ENCODE measurements at places on chromosomes 6 and 20.

DNA sequence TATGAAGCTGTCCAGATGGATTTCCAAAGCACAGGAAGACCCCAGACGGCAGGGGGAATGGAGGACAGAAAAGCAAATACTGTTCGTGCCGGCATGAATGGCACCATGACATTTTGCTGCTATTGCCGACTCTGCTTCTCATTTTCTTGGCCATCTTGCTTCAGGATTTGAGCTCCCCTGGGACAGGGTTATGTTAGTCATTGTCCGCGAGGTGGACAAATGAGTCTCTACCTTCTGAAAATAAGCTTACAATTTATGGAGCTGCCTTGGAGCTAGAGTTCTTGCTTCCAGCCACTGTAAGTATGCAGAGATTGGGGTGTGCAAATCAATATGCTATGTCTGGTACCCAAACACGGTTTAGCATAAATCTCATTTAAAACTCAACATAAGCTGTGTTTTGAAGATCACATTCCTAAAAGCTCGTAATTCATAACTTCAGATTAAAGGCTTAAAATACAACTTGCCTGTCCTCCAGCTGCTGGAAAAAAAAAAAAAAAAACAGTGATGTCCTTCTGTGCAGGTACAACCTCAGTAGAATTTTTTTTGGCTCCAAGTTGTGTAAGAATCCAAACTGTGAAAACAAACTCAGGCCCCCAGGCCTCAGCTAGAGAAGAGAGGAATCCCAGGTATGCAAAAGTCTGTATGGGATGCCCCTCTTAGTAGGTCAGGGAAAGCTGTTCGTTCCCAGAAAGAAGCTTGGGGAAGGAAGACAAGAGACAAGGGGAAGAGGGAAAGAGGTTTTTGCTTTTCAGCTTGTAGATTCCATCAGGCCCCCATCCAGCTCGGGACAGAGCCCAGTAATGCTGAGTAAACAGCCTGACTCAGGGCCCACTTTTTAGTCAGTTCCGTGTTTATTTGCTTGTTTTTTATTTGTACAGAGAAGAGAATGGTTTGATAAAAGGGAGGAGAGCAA lies 184.2 kb upstream of the FOXA2 start:
- DNase-seq, result no peak

- no peak for DNase-seq
Measured at GRCh38 chr6:138818496-138819194, 22.8 kb downstream of the ECT2L start.

DNA sequence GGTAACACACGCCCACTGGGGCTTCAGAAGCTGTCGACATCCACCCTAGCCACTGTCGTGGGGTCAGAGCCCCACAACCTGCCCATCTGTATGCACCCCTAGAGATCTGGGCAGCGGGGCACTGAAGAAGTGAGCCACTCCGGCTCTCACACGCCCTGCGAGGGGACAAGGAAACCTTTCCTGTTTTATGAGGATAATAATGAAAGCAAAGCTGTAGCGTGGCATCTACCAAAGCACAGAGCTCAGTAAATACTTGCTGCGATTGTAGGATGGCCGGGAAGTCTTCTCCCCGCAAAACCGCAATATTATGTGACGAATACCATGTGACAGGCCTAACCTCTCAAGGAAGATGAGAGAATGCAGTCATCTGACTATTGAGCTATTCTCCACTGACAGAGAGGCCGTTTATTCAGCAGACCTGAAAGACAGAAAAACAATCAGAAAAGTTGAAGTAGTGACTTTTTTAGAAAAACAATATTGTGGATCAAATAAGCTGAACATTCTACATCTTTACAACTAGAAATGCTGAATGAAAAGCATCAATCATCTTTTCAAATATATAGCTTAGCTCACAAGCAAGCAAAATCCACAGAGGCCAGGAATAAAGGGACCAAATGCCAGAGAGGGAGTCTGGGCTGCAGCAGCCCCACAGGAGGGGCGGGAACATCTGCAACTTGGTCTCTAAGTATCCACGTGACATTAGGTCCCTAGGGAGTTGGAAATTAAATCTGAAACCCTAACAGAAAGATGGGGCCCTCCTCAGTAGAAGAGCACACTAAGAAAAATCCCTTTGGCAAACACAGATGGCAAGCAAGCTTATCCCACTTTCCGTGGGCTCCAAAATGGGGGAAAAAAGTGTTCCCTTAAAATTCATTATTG lies 207.8 kb downstream of the TTLL2 start:
- DNase-seq, result no peak

DNA sequence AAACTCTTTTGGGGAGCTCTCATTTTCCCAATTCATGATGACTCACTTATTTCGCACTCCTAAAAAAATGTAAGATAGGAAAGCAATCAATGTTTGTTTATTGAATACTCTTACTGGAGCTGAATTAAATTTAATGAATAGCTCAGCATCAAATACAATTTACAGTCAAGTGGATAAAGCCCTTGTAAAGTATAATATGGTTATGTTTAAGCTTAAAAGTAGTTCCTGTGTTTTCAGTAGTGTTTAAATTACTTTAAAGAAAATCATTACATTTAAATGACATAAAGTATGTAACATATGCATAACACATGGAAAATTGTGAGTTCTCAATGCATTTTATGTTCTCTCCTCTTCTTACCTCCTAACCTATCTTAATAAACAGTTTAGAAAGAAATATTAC lies at the start of gene OR2B3:
Gene OR2B3, minus strand, starts transcription at position 101 of the 400 bp plus-strand sequence. Its CDS starts 65 bp downstream, at position 36.
- DNase-seq, result no peak

DNA sequence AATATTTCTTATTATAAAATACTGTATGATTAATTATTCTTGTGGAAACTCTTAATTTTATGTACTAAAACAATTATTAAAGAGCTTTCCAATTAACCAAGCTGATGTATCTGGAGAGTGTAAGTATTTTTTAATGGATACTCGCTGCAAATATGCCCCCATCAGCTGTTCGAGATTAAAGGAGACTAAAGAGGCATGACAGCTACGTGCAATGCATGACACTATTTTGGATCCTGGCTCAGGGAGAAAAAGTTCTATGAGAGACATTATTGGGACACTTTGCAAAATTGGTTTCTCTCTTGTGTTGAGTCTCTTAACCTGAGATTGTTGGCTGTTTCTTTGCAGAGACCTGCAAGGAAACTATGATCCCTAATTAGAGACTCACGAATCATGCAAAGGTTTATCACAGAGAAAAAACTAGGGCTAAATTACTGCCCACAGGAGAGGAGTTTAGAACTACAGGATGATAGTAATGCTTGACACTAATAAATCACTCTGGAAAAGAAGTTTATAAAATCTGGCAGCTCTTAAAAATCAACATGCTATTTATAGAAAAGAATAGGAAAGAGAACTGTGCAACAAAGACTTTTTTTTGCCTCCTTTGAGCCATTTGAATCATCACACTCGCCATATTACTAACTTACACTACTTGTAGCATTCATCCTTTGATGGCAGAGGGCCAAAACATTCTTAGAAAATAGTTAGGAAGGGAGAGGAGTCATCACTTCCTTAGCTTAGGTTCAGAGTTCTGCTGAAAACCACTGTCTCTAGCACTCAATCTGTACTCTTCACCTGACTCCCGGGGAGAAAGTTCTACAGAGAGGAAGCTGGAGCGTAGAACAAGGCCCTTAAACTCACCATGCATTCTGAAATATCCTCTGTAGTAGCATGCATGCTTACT lies 25.3 kb downstream of the NRN1 start:
- no peak for DNase-seq

- DNase-seq, result no peak
Measured at GRCh38 chr6:106547601-106548453, 81.5 kb downstream of the RTN4IP1 start.

GRCh38 chr6:25640891-25641290 lies 11.1 kb upstream of the SCGN start:
- no peak for DNase-seq

DNA sequence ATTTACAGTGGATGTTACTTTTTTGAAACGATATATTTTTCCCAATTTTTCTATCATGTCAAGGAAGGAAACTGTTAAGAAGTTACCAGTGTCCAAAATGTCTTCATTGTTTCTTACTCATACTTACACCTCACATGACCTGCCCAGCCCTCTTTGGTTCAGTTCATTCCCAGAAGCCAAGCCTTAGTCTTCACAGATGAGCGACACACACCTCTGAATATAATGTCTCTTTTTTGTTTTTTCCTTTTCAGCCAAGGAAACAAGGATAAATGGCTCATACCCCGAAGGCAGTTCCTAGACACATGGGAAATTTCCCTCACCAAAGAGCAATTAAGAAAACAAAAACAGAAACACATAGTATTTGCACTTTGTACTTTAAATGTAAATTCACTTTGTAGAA lies 225.2 kb downstream of the SMOC2 start:
- no peak for DNase-seq

- no peak for DNase-seq
Measured at GRCh38 chr20:51258582-51259165, 235.8 kb upstream of the KCNG1 start.

DNA sequence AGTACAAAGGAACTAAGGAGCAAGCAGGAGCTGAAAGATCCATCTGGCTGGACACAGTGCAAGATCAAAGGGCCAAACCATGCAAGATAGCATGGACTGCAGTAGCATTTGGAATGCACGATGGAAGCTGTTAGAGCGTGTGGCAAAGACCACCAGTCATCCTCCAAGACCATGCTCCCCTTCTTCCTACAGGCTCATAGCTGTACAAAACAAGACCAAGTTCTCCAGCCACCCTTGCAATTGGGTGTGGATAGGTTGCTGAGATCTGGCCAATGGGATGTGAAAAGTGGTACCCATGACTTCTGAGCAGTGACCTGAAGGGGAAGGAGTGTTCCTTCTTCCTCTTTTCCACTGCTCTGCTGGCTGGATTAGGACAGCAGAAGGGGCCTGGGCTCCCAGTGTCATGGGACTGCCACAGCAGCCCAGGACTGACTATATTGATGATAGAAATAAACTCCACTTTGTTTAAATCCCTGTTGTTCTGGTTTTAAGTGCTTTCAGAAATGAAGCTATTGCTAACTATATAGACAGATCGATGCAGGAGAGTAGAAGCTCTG lies 64.9 kb downstream of the SLC22A23 start:
- no peak for DNase-seq

DNA sequence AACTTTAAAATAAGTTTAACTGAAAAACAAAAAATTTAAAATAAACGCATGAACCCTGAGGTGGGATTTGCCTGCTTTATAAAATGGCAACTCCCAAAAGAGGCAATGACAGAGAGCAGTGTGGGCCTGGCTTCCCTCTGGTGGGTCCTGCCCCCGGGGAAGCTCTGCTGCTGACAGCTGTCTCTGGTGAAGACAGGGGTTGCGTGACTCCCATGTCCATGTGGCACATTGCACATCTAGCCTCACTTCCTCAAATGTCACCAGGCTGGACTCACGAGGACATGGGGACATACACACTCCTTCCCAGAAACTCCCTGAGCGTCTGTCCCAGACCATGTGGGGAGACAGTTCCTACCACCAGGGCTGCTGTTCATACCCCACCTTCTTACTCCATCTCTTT lies 66.2 kb downstream of the ABHD12 start:
- no peak for DNase-seq

DNA sequence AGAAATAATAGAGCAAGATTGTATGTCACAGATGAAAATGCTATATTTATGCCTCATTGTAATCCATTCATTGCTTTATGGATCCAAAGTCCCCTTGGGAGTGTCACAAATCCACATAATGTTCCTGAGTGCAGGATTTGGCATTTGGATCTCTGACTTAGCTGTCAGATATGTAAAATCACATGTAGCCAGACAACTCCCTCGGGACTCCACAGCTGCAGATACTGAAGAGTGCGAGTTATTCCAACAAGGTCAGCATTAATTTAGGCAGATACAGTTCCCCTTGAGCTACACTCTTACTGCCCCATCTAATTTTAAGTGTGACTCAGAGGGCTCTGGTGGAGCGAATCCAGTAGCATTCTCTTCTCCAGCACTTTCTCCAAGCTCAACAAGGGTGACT lies 433.2 kb downstream of the CD83 start:
- no peak for DNase-seq

- DNase-seq, result no peak
Measured at GRCh38 chr20:39259010-39259803, 297.1 kb downstream of the DHX35 start.

GRCh38 chr20:1463971-1464570 lies 2.6 kb downstream of the NSFL1C start:
- DNase-seq, result no peak

DNA sequence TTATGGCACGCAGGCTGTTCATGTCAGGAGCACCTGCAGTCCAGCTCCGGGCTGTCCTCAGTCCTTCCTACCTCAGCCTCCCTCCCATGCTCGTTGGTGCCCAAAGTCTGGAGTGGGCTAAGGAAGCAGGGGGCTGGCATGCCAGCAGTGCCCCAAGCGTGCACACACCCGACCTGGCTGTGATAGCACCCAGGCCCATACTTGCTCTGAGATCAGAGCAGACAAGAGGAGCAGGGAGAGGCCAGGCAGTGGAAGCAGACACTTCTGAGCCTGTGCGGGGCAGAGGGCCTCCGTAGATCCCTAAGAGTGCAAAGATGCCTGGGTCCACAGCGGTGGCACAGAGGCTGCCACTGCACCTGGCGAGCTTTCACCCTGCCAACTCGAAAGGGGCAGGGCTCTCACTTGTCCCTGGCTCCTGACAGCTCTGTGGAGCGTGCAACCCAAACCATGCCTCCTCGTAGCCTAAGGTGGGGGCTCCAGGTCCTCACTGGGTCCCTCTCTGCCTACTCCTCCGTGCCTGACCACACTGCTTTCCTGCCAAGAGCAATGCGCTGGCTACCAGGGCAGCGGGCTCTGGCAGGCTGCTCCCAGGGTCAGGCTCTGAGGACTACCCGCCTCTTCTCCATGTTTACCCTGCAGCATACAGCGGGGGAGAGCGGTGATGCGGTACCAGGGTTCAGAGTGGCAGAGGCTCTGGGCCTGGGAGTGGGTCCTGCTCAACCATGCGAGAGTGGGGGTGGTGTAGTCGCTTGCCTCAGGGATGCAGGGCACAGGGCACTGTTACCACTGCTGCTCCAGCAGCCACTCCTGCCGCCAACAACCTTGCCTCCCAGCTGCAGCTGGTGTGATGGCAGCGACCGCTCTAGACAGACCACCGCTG lies 59.5 kb downstream of the MANEA start:
- no peak for DNase-seq

- DNase-seq, result no peak
Measured at GRCh38 chr6:106527979-106528378, 101.3 kb downstream of the RTN4IP1 start.

DNA sequence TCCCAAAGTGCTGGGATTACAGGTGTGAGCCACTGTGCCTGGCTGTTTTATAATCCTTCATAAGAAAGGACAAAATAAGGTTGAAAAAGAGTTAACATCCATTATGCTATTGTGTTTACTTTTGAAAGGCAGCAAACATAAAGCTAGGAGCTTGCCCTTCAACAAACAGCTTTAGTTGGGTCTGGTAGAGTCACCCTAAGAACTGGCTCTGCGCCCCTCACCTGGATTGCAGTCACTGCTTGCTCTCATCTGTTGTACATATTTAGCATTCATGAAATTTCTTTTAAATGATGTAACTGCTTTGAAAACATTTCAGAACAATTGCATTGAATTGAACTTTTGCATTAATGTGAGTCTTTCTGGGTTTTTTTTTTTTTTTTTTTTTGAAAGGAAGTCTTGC lies 38.9 kb downstream of the JARID2 start:
- DNase-seq, result no peak
